Liver (tissue), 10 donors: ENCODE measurements at places on chromosomes 7 and 10. TPM values are rescaled to one million over a fixed set of nuclear protein-coding genes. Genes with fewer than 3 reads are reported as not detected.

NAPEPLD gene
- 15.6 TPM for polyA plus RNA-seq

HIBADH gene
- polyA plus RNA-seq, result 59.7 TPM

ACTR3C gene
- 30.1 TPM for polyA plus RNA-seq

ZNF316 gene
- 0.35 TPM for polyA plus RNA-seq

DNA sequence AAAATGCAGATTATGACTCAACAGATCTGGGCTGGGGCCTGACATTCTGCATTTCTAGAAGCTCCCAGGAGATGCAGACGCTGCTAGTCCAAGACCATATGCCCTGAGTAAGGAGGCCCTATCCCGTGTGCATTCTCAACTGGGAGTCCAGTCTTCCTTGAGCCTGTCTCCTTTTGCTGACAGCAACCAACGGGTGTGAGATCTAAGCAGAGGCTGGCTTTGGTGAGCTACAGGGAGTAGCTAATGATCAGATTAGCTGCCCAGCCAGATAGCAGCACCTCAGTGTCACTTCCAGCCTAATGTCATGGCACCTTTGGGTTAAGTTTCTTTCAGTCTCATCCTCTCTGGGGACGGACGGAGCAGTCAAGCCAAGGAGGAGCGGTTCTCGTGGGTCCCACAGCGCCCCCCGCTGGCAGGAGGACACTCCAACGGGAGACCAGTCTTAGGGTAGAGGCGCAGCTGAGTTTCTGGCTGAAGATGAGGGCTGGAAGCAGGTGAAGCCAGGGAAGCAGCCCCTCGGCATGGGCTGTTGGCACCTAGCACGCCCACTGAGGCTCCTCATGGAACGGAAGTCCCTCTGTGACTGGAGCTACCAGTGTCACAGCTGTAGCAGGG is 154.0 kb downstream of the CCDC3 start:
- DNase-seq, result no peak
- H3K27ac ChIP-seq, result no peak overlapping the region
- H3K27me3 ChIP-seq, result no peaks in the 10 kb centered on the region
- no peak overlapping the region for H3K4me3 ChIP-seq

DNA sequence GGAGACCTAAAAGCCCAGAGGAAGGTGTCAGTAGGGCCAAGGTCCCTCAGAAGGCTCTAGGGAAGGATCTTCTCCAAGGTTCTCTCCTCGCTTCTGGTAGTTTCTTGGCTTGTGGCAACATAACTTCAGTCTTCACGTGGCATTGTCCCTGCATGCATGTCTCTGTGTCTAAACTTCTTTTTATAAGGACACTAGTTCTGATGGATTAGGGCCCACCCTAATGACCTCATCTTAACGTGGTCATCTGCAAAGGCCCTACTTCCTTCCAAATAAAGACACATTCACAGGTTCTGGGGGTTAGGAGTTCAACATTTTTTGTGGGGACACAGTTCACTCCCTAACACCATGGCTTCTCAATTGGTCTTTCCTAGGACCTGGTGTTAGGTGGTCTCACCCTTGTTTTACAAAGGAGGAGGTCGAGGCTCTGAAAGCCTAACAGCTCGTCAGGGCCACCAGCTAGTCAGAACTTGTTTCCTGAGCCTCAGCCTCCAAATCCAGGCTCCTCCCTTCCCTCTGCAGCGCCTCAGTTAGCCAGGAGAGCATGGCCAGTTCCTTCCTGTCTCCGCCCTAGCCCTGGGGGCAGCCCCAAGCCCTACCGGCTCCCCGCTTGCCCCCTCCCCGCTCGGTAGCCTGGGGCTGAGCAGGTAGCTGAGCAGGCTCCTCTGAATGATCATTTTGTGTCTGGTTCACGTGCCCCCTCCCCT is 109.7 kb upstream of the PPIF start:
- no peak overlapping the region for H3K4me3 ChIP-seq
- H3K4me1 ChIP-seq, result no peaks in the 10 kb centered on the region
- H3K27ac ChIP-seq, result peak overlapping the region; percentile 24
- H3K27me3 ChIP-seq, result no peaks in the 10 kb centered on the region
- H3K36me3 ChIP-seq, result no peaks in the 10 kb centered on the region
- DNase-seq, result no peak

- no peak overlapping the region for H3K4me3 ChIP-seq
- no peaks in the 10 kb centered on the region for H3K27me3 ChIP-seq
- DNase-seq, result no peak
These were observed 112.0 kb downstream of the PDE1C start for GRCh38 chr7:31958226-31958625.

DNA sequence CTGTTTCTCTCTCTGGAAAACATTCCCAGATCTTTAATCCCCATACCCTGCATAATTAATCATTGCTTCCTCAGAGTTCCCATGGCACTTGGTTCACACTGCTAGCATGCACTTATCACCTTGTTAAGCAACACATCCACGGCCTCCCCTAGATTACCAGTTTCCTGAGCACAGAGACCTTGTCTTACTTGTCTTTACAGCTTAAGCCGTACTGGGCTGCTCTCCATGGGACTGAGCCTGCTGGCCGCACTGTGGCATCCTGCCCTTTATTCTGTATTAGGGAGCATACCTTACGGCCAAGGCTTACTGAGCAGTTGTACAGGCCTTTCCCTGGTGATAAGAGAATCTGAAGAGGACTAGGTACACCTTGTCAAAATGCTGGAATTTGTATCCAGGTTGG is 190.2 kb downstream of the REEP3 start:
- H3K4me1 ChIP-seq, result peaks cover 30% of the 10 kb centered on the region
- no peak for DNase-seq
- no peaks in the 10 kb centered on the region for H3K36me3 ChIP-seq
- H3K4me3 ChIP-seq, result no peak overlapping the region
- H3K27ac ChIP-seq, result peak overlapping the region; percentile 86

DNA sequence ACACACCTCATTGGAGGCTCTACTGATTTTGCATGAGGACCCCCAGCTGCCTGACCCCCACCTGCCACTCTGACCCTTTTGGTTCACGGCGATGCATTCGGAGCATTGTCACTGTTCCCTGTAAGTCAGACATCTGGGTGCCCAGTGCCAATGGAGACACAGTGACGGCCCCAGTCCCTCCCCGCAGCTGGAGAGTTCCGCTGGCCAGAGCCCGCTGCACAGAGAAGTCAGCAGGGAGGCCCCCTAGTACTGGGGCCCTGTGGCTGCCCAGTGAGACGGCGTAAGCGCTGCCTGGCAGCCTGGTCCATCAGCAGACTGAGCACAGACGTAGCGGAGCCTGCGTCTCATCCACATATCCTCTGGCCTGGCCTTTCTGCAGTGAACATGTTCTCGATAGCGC is 77.5 kb downstream of the NKX6-2 start:
- H3K4me1 ChIP-seq, result no peaks in the 10 kb centered on the region
- H3K4me3 ChIP-seq, result no peak overlapping the region
- no peaks in the 10 kb centered on the region for H3K27me3 ChIP-seq
- H3K27ac ChIP-seq, result no peak overlapping the region
- H3K36me3 ChIP-seq, result peaks cover 9% of the 10 kb centered on the region
- no peak for DNase-seq

DNA sequence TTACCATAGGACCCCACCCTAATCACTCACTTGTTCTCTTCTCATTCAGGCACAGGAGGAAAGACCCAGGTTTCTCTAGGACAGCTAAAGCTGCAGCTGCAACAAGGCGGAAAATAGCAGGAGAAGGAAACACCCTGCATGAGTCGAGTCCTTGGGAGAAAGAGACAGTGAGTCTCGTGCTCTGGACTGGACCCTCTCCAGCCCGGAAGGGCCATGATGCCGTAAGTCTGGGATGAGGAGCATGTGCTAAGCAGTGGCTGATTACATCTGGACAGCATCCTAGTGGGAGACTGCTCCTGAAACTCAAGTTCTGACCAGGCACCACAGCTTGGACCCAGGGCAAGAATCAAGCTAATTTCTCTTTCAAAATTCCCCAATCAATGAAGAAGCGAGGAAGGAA is 39.4 kb downstream of the FBXW4 start:
- no peaks in the 10 kb centered on the region for H3K4me1 ChIP-seq
- H3K4me3 ChIP-seq, result no peak overlapping the region
- H3K27me3 ChIP-seq, result no peaks in the 10 kb centered on the region

DNA sequence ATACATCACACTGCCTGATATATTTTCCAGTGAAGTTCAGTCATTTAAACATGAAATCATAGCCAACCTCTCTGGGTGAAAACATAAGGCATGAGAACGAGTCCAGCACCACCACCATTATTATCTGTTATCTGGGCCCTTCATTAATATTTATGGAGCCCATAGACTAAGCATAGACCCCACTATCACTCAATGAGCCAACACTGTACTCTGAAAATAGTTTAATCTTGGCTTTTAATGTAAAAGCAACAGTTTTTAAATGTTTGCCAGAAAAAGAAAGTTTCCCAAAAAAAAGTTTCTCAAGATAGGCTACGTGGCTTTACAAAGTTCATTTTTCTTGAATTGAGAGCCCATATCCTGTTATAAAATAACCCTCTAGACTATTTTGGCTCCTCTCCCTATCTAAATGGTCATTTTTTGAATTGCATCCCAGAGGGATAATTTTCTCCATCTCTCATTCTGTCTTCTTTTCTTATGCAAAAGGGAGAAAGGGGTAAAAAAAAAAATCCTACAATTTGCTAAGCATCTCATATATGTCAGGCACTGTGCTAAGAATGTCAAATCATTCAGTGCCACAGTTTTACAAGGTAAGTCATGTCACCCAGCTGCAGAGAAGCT is 66.1 kb downstream of the FZD1 start:
- no peak overlapping the region for H3K4me3 ChIP-seq
- no peak overlapping the region for H3K27ac ChIP-seq
- no peaks in the 10 kb centered on the region for H3K4me1 ChIP-seq
- H3K36me3 ChIP-seq, result no peaks in the 10 kb centered on the region

DNA sequence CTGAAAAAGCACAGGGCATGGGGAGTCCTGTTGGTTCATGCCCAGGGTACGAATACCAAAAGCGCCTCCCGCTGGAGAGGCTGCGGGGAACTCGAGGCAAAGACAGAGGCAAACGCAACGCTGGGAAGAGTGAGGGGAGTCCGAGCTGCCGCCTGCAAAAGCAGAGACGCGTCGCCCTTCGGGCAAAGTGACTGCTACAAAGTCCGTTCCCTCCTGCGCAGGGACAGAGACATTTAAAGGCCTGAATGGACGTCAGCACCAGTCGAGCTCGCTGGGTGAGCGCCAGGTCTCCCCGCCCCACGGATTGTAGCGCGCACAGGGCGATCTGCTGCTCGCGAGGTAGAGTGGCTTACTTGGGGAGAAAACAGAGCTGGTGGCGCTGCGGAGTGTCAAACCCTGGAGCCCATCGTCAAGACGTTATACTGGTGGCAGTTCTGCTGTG is 732.8 kb downstream of the ZWINT start:
- no peaks in the 10 kb centered on the region for H3K36me3 ChIP-seq
- no peak overlapping the region for H3K27ac ChIP-seq
- peaks cover 2% of the 10 kb centered on the region for H3K4me1 ChIP-seq
- no peak for DNase-seq

DNA sequence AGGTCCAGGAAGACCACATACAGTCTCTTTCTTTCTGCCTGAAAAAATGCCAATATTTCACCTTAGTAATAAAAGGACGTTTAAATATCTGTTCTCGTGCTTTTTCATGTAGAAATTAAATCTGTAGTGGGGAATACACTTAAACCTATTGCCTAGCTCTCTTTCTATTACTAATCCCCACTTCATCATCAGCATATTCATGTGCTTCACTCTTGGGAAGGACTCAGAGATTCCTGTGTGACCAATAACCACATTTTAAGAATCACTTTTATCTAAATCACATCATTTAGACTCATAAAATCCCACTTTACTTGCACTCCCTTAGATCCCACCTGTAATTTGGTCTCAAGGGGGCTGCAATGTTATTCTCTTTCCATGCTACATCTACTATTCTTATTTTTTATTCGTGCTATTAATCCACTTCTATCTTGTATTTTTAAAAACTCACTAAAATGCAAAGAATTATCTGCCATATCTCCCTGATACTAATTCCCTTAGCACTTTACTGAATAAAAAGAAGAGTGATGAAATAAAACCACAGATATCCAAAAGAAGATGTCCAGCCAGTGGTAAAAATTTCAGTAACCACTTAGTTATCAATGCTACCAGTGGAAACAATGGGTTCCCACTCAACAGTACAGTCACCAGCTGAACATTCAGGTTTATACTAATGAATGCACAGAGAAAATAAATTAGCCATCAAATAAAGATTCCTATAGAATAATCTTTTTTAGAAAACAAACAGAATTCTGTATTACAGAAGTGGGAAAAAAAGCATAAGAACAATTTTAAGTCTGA is 102.1 kb downstream of the PPP1R17 start:
- no peaks in the 10 kb centered on the region for H3K4me1 ChIP-seq
- no peaks in the 10 kb centered on the region for H3K27me3 ChIP-seq
- no peak for DNase-seq
- no peak overlapping the region for H3K27ac ChIP-seq

DNA sequence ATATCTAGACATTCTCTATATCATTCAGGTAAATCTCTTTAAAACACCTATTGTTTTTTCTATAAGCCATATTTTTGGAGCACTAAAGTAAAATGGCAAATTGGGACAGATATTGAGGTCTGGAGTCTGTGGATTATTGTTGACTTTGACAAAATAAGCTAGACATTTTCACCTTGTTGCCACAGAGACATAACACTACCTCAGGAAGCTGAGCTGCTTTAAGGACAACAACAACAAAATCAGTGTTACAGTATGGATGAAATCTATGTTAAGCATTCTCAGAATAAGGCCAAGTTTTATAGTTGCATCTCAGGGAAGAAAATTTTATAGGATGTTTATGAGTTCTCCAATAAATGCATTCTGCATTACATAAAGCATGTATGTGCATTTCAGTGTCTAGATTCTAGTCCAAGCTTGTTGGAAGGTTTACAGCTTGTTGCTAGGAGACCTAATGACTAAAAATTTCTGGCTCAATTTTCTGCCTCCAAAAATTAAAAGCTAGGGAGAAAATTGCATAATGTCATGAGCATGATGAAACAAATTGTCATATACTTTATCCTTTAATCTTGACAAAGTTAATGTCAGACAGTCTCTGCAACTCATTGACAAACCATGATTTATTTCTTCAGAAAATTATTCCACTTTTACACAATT is 18.3 kb downstream of the LIPM start:
- DNase-seq, result no peak
- no peak overlapping the region for H3K4me3 ChIP-seq
- no peaks in the 10 kb centered on the region for H3K4me1 ChIP-seq
- H3K36me3 ChIP-seq, result no peaks in the 10 kb centered on the region

GRCh38 chr10:102299873-102300272 is 54.5 kb downstream of the GBF1 start:
- no peaks in the 10 kb centered on the region for H3K27me3 ChIP-seq
- DNase-seq, result no peak
- no peaks in the 10 kb centered on the region for H3K36me3 ChIP-seq
- no peak overlapping the region for H3K27ac ChIP-seq
- H3K4me1 ChIP-seq, result peaks cover 1% of the 10 kb centered on the region

DNA sequence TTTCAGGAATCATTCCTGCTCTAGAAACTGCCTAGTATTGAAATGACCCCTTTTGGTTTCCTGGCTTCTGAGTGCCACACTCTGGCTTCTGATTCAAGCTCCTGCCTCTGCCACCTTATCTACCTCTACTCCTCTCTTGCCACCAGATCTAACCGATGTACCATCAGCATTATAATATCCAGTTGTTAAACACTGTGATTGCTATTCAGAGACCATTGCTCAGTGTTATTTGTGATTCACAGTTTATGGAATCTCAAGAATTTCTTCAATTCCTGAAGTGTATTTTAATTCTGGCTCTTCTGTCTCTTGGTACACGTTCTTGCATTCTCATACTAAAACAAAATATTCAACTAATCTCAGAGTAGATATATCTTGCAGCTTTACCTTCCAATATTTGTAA is 88.7 kb downstream of the DYNC1I1 start:
- no peak overlapping the region for H3K4me3 ChIP-seq
- H3K4me1 ChIP-seq, result no peaks in the 10 kb centered on the region
- no peaks in the 10 kb centered on the region for H3K27me3 ChIP-seq
- no peaks in the 10 kb centered on the region for H3K36me3 ChIP-seq
- no peak overlapping the region for H3K27ac ChIP-seq
